ENCODE measurements at places on chromosomes 12 and 14.

GRCh38 chr12:21478756-21479455 is 22.5 kb downstream of the RECQL start:
- DNase-seq, result no peak

DNA sequence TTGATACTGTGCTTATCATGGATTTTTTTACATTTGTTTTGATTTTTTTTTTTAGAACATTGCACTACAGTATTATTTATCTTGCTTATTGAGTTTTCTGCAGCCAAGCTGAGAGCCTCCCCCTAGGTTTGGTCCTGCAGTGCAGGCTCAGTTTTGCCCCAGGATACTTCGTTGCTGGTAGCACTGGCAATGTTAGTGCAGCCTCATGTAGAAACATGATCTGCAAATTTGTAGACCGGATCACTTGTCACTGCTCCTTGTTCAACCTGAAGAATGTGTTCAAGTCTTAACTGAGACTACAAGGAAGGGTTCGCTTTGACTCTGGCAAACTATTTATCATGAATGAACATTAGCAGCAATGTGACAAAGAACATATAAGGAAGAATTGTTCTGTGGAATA is 377.2 kb upstream of the PDE3A start:
- DNase-seq, result no peak

- DNase-seq, result no peak
Measured at GRCh38 chr12:34356233-34356987, 334.1 kb downstream of the ALG10 start.

DNA sequence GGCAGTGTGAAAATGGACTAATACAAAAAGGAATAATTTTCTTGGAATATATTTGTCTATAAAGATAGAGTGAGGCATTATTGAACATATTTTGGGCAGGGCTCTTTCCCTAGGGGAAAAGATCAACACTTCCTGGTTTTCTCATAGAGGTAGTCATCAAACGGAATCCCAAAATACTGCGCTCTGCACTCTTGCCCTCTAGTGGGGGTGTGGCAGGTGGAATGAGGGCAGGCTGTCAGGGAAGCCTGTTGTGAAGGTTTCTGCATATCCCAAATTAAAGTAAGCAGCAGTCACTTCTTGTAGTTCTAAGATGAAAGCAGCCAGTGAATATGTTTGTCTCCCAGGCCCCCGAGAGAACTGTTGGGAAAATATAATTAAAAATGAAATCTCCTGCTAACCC is 666.8 kb upstream of the TMEM132C start:
- DNase-seq, result no peak

GRCh38 chr12:49174218-49174617 is 14.7 kb downstream of the TUBA1A start:
- no peak for DNase-seq

- no peak for DNase-seq
Measured at GRCh38 chr14:32608857-32609256, 279.8 kb downstream of the AKAP6 start.

- DNase-seq, result no peak
Measured at GRCh38 chr12:27347779-27348178, 15.1 kb downstream of the BMAL2 start.
